Fibroblast of skin of back (primary cell): ENCODE measurements at places on chromosomes 11 and 22.
A peak's percentile ranks its signal among the peaks of the same experiment; 100 is the strongest.

GRCh38 chr22:48359613-48359965 is 1468.1 kb downstream of the BRD1 start:
- DNase-seq: no peak

- DNase-seq: no peak
Observed at GRCh38 chr22:20867179-20868024, 8.6 kb downstream of the SNAP29 start.

DNA sequence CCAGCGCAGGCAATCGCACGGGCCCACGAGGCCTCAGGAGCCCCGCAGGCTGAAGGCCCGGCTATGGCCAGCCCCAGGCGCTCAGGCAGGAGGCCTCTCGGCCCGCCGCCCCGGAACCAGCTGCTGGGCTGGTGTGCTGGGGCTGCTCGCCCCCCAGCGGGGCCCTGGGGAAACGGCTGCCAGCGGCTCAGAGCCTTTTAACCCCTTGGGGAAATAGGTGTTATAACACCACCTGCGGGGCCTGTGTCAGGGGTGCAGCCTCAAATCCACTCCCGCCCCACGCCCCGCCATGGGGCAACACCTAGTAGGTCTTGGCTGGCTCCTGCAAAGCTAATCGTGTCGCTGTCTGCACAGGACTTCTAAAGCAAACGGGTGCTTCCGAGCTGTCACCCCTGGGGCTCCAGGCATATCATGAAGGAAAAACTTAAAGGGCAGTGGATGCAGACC is 237.4 kb downstream of the TTC28 start:
- DNase-seq: peak; percentile 79

GRCh38 chr22:28802595-28803123 is 2.3 kb upstream of the XBP1 start:
- DNase-seq: no peak

- peak; percentile 29 for DNase-seq
Observed at GRCh38 chr11:83159902-83160865, 3.3 kb downstream of the PCF11 start.

GRCh38 chr11:44742508-44743246 is 15.9 kb downstream of the TSPAN18 start:
- no peak for DNase-seq

DNA sequence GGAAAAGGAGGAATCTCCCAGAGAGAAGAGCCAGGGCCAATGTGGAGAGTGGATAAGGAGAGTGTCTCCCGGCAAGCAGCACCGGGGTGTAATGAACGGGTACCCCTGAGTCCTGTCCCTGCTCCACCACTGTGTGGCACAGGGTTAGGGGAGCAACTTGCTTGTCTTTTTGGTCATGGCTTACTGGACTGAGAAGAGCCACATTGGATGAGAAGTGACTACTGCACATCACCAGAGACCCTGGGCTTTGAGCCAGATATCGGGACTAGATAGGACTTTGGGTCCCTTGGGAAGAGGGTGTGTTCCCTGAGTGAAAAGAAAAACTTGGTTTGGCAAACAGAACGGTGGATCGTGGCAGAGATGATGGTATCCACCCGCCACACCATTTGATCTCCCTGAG is 24.6 kb downstream of the SDHAF2 start:
- DNase-seq: no peak

- peak; percentile 18 for DNase-seq
Observed at GRCh38 chr11:65791719-65792213, 4.9 kb downstream of the OVOL1 start.

GRCh38 chr11:17229481-17230152 is 21.8 kb upstream of the PIK3C2A start:
- no peak for DNase-seq

- no peak for DNase-seq
Observed at GRCh38 chr11:70731271-70732022, 333.1 kb downstream of the CTTN start.

DNA sequence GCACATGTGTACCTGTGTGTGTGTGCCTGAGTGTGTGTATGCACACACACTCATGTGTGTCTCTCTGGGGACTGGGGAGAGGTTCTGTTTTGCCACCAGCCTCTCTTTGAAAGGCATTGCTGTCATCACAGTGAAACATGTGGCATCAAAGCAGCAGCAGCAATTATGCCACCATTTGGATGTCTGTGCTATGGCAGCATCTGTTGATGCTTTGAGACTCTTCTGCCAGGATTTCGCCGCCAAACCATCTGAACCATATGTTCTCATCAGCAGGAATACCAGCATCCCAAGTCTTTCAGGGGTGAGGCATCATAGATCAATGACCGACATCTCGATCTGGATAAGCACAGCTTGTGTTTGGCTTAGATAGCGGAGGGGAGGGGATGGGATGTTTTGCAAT is 168.6 kb downstream of the FAT3 start:
- DNase-seq: no peak

GRCh38 chr22:41302811-41303210 is 1.5 kb downstream of the ZC3H7B start:
- no peak for DNase-seq

- DNase-seq: no peak
Observed at GRCh38 chr11:58647866-58648265, 25.4 kb downstream of the CNTF start.

GRCh38 chr11:93668171-93668570 is 6.7 kb downstream of the CEP295 start:
- no peak for DNase-seq

DNA sequence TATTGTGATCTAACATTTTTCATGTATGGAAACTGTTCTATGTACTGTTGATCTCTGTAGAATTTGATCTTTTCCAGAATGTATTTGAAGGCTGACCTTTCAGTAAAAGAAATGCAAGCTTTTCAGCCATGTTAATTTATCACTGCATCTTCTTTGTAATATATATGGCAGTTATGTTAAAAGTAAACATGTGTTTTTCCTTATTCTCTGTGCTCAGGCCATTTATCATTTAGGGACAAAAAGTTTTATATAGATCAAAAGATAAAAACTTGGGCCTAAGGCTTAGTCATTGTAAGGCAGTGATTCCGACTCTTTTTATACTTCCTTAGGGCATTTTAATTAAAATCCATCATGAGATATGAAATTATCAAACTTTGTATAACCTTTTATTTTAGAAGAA is 48.7 kb downstream of the KDM2A start:
- DNase-seq: no peak

- no peak for DNase-seq
Observed at GRCh38 chr11:35764417-35764816, 101.8 kb downstream of the TRIM44 start.

- no peak for DNase-seq
Observed at GRCh38 chr11:112975051-112975450, 13.8 kb downstream of the NCAM1 start.

DNA sequence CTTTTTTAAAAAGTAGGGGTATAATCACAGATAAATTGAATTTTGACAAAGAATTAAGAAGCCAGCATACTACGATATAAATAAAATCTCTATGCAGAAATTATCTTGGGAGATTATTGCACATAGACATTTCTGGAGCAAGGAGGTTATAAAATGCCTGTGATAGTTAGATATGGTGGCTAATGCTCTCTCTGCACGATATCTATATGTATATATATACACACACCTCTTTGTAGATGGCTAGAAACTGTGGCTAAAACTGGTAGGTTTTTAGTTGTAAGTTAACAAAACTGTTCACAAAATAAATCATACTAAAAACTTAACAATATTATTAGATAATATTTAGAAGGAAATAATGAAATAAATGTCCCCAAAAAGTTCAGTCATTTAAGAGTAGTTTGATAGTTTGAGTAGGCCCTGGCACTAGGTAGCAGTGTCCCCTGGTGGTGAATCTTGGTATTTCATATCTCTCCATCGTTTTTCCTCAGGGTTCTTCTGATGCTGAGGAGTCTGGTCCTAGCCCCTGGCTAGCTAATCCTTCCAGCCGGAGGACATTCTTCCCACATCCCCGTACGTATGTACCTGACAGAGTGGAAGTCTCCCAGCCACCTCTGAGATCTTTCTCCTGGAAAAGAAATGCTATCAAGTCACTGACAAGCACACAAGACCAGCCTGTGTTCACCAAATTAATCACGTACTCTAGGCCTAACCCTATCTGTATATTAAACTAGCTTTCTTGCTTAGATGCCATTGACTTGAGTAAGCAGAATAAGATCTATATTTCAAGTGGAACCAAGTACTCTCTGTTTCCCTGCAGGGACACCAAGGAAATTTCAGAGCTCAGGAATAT is 32.2 kb downstream of the ART5 start:
- DNase-seq: peak; percentile 34

- DNase-seq: peak; percentile 79
Observed at GRCh38 chr11:19923626-19924025, 211.0 kb downstream of the NAV2 start.

- DNase-seq: peak; percentile 41
Observed at GRCh38 chr22:19291218-19291579, 320 bp downstream of the CLTCL1 start.

GRCh38 chr11:35305670-35306382 is 113.5 kb downstream of the SLC1A2 start:
- DNase-seq: peak; percentile 50
